ENCODE measurements at places on chromosomes 6 and 20.

DNA sequence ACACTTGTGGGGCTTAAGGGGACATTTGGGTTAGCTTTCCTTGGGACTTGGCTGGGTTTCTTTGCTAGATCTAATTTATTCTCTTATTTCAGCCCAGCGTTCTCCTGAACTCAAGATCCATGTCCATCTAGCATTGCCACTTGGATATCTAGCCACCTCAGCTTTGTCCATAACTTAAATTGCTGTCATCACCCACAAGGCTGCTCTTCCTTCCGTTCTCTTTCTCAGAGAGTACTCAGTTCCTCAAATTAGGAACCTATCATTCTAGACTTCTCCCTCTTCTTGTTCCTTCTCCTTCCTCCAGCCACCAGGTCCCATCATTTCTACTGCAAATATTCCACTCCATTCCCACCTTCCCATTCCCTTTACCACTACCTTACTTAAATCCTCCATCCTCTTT is 4.3 kb downstream of the SMIM26 start:
- peak; percentile 60 for DNase-seq

GRCh38 chr6:76466286-76466685 is 393.8 kb upstream of the IMPG1 start:
- no peak for DNase-seq

DNA sequence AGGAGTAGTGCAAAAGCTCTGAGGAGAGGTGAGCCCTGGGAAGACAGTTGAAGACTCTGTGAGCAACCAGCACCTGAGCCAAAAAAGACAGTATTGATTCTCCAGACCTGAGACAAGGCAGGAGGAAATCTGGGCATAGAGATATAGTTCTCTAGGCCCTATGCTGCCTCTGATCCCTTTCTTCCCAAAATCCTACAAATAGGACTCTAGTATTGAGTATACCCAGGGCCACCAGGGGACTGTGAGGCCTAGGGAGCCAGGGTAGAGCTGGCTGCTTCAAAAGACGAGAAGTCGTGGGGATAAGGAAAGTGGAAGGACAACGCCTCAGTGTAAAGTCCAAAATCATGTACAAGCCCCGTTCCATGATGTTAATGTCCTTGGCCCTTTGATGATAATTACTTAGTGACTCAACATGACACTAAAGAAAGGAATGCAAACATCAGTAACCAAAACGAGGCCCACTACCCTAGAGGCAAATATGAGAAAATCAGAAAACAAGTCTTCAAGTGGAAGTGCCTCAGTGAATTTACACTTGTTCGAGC is 197.3 kb upstream of the PROKR2 start:
- no peak for DNase-seq

GRCh38 chr6:83613378-83613777 is 95.5 kb downstream of the SNAP91 start:
- DNase-seq: no peak

GRCh38 chr6:132412656-132413498 is 11.6 kb upstream of the MOXD1 start:
- DNase-seq: no peak

- DNase-seq: no peak
These were observed 56.1 kb upstream of the CCN6 start for GRCh38 chr6:111997853-111998208.

DNA sequence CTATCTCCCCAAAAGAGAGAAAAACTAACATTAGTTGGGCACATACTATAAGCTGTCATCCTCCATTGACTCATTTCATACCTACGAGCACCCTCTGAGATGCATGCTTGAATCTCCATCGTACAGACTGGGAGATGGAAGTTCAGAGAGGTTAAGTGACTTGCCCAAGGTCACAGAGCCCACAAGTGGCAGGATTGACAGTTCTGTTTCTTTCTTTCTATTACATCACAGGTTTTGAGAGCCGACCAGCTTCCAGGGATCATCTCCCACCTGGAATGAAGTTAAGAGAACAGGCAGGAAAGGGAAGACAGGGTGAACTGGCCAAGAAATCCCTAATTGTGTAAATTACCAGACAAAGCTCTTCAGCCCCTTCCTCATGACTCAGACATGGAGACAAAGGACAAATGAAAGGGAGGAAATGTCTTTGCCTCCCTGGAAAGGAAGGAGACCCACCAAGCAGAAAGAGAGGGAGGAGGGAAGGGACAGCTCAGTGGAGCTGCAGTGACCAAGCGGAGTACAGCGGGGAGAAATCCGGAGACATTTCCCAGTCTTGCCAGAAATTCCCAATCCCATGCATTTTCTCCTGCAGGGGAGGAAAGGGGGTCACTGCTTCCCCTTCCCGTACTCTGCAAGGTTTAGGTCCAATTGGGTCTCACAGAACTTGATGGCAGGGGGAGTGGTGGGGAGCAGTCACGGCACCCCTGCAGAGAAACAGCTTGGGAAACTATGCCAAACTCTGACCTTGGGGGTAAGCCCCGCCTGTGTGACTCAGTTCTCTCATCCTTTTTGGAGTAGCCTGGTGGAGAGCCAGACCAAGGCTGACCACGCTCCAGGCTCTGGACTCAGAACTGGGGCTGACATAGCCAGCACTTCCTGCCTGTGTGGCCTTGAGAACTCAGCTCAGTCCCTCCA is 154.3 kb downstream of the ANKRD60 start:
- no peak for DNase-seq

- DNase-seq: no peak
These were observed 25.4 kb upstream of the CCN2 start for GRCh38 chr6:131976545-131977061.

- DNase-seq: peak; percentile 58
These were observed 11.0 kb upstream of the CFAP206 start for GRCh38 chr6:87396595-87397392.

DNA sequence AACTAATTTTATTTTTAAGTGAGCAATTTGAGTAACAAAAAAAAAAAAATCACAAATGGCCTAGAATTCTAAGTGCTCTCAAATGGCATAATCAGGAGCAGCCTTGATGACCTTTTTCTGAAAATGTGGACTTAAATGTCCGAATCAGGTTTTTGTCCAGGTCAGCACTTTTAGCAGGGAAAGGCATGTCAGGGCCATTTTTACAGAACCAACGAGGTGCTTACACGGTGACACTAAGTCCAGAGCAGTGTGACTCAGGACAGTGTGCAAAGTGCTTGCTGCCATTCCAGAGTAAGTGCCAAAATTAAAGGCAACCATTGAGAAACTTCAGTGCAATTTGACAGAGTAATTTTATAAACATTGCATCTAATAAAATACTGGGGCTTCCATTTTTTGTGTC is 127.8 kb downstream of the KIF16B start:
- DNase-seq: no peak

DNA sequence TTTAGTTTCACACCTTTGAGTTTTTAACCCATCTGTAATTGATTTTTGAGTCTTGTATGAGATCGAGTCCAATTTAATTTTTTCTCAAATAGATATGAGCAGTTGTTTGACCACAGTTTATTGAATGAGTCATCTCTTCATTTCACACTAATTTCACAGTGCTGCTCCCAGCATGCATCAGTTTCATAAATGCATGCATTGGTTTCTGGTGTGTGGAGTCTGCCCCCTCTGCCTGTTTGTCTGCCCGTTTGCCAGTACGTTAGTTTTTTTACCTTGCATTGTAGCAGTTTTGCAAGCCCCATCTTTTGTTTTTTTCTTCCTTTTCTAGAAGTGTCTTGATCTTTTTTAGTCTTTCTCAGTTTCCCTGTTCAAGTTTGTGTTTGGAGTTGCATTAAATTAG is 11.9 kb downstream of the SLX4IP start:
- peak; percentile 47 for DNase-seq

DNA sequence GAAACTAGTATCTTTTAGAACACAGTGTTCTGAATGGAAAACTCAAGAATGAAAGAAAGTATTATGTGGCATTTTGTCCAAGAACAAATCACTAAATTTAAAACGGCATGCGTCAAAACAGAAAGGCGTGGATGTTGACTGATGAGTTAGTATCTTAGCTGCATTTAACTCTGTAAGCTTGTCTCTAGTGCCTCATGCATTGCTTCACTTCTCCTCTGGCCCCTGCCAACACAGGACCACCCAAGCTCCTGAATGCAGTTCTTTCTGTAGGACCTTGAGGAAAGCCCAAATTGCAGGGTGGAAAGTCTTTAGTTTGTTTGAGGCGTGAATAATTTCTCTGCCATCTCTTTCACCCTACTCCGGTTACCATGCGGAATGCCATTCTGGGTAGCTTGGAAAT is 632.2 kb downstream of the COL12A1 start:
- DNase-seq: no peak

GRCh38 chr6:26300828-26301227 is 64.2 kb upstream of the BTN3A2 start:
- no peak for DNase-seq

DNA sequence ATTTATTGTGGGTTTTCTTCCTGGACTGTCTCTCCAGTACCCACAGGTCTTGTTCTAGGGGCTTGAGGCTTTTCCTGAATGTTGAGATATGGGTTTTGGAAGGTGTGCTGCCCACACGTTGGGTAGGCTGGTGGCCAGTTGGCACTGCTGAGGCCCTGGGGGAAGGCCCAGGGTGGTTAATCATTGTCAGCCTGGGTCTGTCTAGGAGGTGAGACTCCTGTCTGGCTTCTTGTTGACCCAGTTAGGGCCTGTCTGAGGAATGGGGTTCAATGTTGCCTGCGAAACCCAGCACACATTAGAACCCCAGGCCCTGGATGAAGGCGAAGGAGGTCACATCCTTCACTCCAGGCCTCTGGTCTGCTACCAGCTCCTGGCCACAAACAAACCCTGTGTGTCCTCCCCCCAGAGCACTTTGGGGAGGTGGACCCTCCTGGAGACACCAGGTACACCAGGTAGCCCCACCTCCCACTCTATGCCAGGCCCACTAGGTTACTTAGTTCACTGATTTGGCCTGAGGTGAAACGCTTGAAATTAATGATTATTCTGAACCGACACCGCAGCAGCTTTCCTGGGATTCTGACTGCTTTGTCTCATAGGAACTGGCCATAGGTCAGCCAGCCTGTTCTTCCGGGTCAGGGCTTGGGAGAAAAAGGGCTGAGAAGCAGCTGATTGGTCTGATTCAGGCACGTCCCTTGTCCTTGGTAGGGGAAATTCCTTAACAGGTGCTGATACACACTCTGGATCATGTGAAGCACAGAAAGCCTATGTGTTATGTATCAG is 15.2 kb downstream of the DNMT3B start:
- no peak for DNase-seq

GRCh38 chr20:23257848-23258746 is 92.5 kb upstream of the NXT1 start:
- DNase-seq: peak; percentile 84

DNA sequence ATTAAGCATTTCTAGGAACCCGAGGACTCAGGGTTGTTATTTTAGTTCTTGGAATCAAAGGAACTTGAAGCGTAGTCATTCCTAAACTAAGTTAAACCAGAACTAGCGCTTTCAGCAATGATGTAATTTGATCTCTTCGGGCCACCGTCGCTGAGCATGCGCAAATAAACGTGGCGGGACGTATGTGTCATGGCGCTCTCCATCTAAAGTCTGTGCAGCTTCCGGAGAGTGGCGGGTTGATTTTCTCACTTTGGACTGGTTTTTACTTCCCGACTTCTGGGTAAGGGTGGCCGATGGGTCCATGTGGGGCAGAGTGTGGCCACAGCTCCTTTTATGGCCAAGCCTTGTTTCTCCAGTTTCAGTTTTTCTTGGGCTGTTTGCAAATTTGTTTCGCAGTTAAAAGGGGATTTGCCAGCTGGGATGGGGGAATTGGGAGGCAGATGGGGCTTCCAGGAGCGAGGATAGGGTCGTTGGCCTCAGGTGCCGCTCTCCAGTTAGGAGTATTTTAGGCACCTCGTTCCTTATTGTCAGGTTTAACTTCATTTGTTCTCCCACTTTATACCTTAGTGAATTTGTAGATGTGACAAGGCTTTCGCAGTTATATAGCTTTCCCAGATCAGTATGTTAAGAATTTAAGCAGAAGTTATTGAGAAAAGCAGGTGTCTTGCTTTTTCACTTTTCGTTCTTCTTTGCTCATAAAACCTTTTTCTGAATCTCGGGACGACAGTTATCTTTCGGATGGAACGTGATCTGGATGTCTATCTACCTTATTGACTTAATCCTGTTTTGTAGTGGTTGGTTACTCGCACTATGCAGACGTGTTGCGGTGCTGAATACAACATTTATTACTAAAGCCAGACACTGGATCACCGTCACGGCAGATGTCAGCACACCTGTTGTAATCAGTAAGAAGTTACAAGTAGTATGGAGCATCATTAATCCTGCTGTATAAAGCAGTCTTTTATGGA is at the start of gene CDKAL1:
Gene CDKAL1, plus strand, starts transcription at position 163 of the 968 bp plus-strand sequence. CDS start 11,894 bp downstream, outside the sequence.
- DNase-seq: peak; percentile 94

- DNase-seq: peak; percentile 50
These were observed at the start of gene RAB44 for GRCh38 chr6:36697481-36697903. Gene RAB44, plus strand, starts transcription at chr6:36697826. Its CDS starts 6,410 bp downstream, at chr6:36704236.

DNA sequence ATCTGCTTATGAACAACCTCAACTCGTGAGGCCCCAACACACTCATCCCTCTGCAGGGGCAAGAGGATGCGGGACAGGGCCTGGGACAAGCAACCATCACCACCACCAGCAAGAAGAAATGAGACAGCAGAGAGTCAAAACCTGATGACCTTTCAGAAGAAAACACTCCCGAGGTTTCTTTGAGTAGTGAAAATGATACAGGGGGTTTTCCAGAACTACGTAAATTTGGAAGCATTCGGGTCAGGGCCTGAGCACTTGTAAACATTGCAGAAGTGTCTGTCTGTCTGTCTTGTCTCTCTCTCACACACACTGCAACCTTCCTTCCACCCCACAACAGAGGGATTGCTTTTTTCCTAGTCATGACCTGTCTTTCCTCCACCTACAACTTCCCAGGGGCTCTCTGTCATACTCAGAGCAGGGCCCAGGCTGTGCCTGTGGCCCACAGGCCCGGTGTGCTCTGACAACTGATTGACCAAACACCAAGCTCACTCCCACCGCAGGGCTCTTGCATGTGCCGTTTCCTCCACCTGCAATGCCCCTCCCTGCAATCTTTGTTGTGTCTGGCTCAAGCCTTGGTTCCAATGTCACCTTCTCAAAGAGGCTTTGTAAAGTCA is 90.9 kb downstream of the BMP7 start:
- DNase-seq: peak; percentile 15

DNA sequence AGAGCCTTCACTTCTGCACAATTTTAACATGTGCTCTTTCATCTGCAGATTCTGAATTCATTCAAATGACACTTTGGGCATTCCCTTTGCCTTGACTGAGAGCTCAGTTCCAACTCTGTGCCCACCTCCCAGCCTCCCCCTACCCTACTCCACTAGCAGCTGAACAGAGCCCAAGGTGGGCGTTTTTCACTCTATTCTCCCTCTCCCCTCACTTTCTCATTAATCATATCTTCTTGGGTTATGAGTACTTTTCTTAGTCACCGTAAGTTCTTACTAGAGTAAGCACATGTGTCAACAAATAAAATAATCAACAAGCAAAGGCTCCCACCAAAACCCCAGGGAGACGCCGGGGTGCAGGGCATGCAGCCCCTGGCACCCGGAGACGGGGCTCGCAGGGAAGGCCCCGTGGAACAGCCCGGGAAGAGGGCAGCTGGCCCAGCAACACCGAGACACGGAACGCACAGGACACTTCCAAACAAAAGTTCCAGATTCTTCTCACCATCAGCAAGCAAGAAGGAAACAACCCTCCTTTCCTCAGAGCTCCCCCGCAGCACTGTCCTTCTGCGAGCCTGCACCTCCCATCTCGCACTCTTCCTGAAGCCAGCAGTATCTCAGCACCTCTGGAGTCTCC is 34.1 kb downstream of the TAF4 start:
- no peak for DNase-seq

GRCh38 chr6:39684790-39685488 is 40.3 kb downstream of the KIF6 start:
- DNase-seq: peak; percentile 8

All from inflammatory macrophage treated with lipopolysaccharide for 4 hours (primary cell).